B cell (primary cell): ENCODE measurements at places on chromosomes 7 and 10.
A peak's percentile ranks its signal among the peaks of the same experiment; 100 is the strongest.

GRCh38 chr7:38748056-38748610, 117.0 kb upstream of the AMPH start:
- DNase-seq, result peak; percentile 13

GRCh38 chr10:119308551-119309422, 101.4 kb downstream of the GRK5 start:
- DNase-seq, result no peak

DNA sequence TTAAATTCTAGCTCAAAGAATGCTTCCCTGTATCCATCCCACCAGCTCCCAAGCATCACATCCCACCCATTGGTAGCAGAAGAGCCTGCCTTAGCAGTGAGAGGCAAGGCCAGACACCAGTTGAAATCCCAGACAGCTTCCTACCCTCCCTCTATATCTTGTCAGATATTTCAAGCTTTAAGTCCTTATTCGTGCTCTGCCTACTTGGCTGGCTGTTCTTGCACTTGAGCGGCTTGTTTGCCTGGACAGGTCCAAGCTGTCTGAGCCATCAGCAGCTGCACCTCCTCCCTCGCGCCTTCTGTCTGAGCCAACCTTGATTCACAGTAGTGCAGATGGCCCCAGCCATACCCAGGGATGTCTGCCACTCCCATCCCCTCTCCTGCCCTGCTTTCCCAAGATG, 16.4 kb downstream of the LRRC4 start:
- no peak for DNase-seq

GRCh38 chr7:1966631-1967200, 266.0 kb downstream of the MAD1L1 start:
- DNase-seq, result no peak

- no peak for DNase-seq
Observed at GRCh38 chr10:55630491-55631056, 730.5 kb downstream of the ZWINT start.

- DNase-seq, result no peak
Observed at GRCh38 chr7:71984348-71984747, 427.8 kb downstream of the CALN1 start.

DNA sequence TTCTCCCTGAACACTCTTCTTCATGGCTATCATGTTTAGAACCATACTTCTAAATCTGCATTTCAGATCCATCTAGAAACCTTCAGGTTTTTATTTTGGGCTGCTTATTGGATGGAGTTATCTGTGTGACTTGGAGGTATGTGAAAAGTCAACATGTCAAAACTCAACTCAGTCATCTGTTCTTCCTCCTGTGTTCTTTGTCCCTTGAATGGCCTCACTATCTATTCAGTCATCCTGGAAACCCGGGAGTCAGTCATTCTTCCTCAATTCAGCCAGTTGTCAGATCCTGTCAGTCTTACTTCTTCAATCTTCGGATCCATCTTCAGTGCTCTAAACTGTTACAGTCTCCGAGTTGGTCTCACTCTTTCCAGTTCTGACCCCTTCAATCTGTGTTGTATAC, 52.2 kb downstream of the VKORC1L1 start:
- no peak for DNase-seq
